ENCODE measurements at places on chromosomes 1 and 21. TPM values are rescaled to one million over a fixed set of nuclear protein-coding genes. Genes with fewer than 3 reads are reported as not detected.

KCNJ15 gene
- total RNA-seq = not detected

AGT gene
- total RNA-seq = 892 TPM

ADCY10 gene
- total RNA-seq = 0.02 TPM

TGFB2 gene
- total RNA-seq = not detected

HPCAL4 gene
- total RNA-seq = not detected

SPOCD1 gene
- 0.08 TPM for total RNA-seq

All from HepG2 (cell line).